Stimulated activated CD4-positive, alpha-beta T cell treated with anti-CD3 and anti-CD28 coated beads, TNF-alpha, amount 100 ng/mL, for 1 hour (primary cell): ENCODE measurements at places on chromosomes 5 and 9.

GRCh38 chr5:40089269-40089668 lies 590.4 kb upstream of the PTGER4 start:
- DNase-seq = no peak

GRCh38 chr5:73770172-73771025 lies 144.4 kb downstream of the ARHGEF28 start:
- DNase-seq = no peak

DNA sequence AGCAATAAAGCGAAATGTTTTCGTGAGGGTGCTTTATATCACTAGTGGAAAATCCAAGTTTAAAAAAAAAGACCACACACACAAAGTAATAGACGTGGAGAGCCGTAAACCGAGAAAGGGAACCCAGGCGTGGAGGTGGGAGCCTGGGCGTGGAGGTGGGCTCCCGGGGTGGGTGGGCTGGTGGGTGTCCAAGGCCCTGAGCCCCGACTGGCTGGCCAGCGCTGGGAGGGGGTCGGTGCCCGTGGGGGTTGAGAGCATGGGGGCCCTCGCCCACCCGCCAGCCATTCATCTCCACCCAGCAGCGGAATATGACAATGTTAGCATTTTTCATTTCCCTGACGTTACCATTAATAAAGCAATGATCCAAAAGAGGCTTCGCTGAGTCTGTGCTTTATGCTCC lies 135.0 kb downstream of the MVB12B start:
- no peak for DNase-seq

GRCh38 chr9:121767171-121767769 lies 115.8 kb downstream of the DAB2IP start:
- DNase-seq = no peak
